Esophagus muscularis mucosa (tissue), 4 donors: ENCODE measurements at places on chromosomes 3 and 15. TPM values are rescaled to one million over a fixed set of nuclear protein-coding genes. Genes with fewer than 3 reads are reported as not detected.

GRCh38 chr15:38202361-38202760 lies 50.3 kb upstream of the SPRED1 start:
- DNase-seq, result no peak

The LIPH gene
- not detected for total RNA-seq

The HEG1 gene
- total RNA-seq, result 78.0 TPM

DNA sequence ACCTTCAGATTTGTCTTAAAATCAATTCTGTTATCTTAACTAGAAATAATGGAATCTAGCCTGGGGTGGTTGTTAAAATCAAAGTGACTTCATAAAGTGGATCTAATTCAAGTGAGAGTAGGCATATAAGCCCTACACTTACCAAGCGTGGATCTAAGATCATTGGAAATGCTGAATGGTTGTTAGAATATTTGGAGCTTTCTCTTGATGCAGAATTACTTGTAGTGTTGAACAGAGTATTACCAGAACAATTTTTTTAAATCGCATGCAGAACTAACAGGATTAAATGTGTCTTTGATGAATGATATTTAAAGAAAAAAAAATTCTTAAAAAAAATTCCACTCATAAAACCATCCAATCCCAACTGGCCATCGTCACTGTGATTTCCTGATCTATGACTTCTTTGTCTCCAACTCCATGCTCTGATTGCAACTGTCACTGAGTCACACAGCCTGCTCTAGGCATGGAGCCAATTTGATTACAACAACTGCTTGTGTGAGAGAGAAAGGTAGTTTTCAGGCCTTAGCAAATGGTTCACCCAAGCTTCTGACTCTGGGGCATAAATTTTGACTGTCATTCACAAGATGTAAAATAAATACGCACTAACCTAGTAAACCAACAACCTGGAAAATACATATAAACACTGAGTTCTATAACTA lies 25.9 kb upstream of the SPRED1 start:
- DNase-seq, result no peak

The NOX5 gene
- total RNA-seq, result under 0.01 TPM

The ARL6 gene
- total RNA-seq, result 8.3 TPM

DNA sequence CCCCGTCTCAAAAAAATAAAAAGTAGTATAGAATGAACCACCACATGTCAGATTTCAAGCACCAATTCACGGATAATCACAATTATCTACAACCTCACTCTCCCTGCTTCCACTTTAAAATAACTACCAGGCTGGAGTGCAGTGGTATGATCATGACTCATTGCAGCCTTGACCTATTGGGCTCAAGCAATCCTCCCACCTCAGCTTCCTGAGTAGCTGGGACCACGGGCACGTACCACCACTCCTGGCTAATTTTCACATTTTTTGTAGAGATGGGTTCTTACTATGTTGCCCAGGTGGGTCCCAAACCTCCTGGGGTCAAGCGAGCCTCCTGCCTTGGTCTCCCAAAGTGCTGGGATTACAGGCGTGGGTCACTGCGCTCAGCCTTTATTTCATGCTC lies 38.1 kb upstream of the LDHAL6B start:
- no peak for DNase-seq

The SNTN gene
- not detected for total RNA-seq

- DNase-seq, result no peak
Measured at GRCh38 chr15:82790321-82790720, 15.5 kb downstream of the FSD2 start.

GRCh38 chr15:82647045-82647834 lies at the start of gene CPEB1:
CPEB1 (minus strand) TSS chr15:82647363; CDS start chr15:82628459, 18,904 bp downstream.
- DNase-seq, result no peak

The CDAN1 gene
- total RNA-seq, result 10.8 TPM

- DNase-seq, result no peak
Measured at GRCh38 chr3:161339517-161340500, 31.5 kb downstream of the SPTSSB start.

DNA sequence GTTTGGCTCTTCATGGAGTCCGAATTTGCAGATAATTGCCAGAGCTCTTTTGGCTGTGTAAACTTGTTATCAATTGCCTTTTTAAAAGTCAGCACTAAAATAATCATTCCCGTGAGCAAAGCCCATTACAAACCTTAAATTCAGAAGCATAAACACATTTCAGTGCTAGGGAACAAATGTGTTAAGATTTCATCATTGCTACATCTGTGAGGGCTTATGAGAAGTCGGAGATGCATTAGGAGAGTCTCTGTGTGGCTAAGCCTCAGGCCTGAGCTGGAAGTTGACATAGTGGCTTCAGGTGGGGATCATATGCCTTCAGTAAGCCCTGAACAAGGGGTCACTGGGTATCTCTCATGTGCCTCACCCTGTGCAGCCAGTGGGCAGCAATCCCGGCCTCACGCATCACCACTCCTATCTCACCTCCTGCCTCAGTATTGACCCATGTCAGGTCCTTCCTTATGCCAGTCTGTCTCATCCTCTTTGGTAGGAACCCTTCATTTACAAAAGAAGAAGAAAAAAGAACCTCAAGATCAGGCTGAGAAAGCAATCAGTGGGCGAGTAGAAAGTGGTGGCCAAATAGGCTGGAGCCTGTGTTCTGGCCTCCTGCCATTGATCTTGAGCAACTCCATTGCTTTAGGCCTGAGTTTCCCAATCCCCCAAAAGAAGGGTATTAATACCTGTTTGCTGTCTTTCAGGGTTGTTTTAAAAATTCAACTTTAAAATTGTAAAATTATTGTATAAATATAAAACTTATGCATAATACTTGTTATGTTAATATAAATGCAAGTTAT lies 233.5 kb downstream of the IL20RB start:
- DNase-seq, result no peak

DNA sequence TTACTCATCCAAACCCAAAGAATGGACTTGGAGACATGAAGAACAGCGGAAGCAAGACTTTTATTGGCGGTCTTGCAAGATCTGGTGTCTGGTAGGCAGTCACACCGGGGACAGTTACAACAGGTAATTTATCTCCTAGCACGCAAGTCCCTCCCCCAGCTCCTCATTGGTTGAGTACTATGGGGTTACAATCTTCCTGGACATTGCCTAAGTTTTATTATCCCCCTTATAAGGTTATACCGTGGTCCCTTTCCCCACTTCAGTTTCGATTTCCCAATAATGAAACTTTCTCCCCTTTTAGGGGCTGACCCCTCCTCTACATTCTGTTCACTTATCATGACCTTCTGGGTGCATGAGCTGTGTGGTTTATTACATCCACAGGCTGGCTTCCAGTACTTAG lies 18.7 kb downstream of the ARL8B start:
- no peak for DNase-seq

- DNase-seq, result no peak
Measured at GRCh38 chr15:42184736-42185135, 23.4 kb downstream of the VPS39 start.

DNA sequence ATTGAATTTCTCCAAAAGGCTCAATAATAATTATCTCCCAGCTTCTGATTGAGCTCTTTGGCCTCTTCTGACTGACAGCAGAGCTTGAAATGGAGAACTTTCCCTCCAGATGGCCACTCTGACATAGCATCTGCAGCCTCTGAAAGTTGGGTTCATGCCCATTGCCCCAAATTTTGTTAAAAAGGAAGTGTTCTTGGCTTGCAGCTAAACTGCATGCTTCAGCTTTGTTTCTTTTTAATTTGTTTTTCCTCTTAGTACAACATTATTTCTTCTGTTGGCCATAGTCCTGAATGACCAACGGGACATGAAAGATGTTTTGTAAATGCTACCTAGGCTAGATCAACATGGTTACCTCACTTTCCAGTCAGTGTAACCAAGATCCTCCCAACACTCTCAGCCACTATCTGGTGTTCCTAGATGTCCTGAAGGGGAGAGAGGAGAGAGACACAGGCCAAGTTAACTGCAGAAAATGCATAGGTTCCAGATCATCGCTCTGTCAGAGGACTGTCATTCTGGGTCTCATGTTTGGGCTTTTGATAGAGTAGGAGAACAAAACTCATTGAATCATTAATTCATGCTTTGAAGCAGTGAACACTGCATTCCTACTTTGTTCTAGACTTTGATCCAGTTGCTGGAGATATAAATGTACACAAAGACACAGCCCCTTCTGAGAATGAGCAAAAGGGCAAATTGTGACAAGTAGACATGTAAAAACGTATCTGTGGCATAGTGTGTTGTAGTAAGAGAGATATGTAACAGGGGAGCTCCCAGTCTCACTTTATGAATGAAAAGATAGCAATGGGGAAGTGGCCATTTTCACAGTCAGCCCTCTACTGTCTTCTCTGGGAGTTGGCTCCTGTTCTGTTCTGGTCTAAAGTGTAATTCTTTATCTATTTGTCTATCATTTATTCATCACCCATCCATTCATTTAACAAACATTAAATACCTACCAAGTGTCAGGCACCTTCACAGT lies 156.2 kb downstream of the ZNF621 start:
- DNase-seq, result no peak

The GP9 gene
- not detected for total RNA-seq

GRCh38 chr3:40780291-40780924 lies 255.6 kb downstream of the ZNF621 start:
- DNase-seq, result peak; percentile 93

DNA sequence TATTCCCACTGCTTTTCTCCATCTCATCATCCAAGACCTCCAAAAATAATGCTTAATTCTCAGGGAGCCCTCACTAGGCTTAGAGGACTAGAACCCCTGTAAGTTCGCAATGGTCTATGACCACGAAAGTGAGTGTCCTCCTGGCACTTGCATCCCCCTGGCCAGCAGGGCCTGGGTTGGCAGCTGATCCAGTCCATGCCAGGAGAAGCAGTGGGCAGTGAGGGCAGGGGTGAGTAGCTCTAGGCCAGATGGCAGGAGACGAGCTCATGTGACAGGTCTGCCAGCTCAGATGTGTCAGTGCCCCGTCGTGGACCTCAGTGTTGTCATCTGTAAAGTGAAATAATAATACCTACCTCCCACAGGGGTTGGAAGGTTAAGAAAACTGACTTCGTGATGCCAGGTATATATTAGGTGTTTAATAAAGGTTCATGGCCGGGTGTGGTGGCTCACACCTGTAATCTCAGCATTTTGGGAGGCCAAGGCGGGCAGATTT lies 11.1 kb downstream of the GP5 start:
- peak; percentile 68 for DNase-seq

GRCh38 chr3:69352305-69353087 lies 33.4 kb downstream of the FRMD4B start:
- peak; percentile 17 for DNase-seq

The NTRK3 gene
- 3.0 TPM for total RNA-seq

The UTS2B gene
- 0.65 TPM for total RNA-seq

The THBS1 gene
- total RNA-seq, result 188 TPM

- no peak for DNase-seq
Measured at GRCh38 chr3:184419171-184419570, 39.3 kb downstream of the CHRD start.

The TEX55 gene
- total RNA-seq, result not detected

DNA sequence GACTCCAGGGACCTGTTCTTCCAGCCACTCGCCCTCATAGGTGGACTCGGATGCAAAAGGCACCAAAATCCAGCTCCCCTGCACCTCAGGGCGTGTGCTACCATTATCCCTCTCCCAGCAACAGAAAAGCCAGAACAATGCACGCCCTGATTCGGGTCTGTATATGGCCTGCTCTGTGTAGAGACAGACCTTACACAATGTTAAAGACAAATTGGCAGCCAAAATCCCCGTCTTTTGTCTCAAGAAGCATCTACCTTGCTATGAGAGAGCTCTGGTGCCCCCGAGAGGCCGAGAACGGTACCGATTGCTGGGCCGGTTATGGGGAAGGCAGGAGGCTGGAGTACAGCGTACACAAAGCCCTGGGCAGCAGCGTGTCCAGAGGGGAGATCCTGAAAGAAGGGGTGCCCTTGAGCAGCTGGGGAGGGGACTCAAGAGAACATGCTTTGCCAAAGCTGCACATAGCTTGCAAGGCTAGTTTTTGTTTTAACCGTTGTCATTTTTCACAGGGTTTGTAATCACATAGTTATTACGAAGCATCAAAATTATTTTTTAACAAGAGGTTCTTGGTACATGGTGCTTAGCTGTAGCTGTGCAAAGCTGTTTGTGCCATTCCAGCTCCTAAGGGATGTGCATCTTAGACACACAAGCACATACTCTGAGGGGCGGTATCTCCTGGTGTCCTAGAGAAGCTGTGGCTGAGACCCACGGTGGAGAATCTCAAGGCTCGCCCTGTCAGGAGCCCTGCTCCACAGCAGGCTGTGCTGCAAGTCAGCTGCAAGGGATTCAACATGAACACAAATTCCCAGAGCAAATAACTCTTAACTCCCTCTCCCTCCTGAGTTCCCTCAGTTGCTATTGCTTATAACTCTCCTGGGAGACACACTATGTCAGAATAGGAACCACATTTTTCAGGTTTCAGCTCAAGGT lies 461.5 kb upstream of the PPP2R3A start:
- no peak for DNase-seq

DNA sequence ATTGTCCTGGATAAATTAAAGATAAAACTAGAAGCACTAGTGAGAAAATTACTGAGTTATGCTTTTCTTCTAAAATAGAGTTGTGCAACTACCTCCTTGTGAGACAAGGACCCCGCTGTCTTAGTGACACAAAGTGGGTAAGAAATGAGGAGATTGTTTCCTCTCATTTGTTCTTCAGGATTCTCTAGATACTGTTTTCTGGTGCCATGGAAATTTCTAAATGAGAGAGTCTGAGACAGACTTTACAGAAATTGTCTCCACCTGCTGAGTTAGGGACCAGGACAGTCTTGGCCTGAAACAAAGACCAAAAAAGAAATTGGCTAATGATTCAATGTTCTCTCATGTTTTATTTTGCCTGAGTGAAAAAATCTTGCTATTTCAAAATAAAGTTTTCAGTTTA lies 427.5 kb downstream of the TUSC7 start:
- no peak for DNase-seq

The EXD1 gene
- not detected for total RNA-seq

The SPATA12 gene
- total RNA-seq, result not detected

- DNase-seq, result no peak
Measured at GRCh38 chr15:56919609-56920366, 1.3 kb downstream of the TCF12 start.

- DNase-seq, result no peak
Measured at GRCh38 chr3:180466401-180467011, 135.5 kb upstream of the TTC14 start.

GRCh38 chr3:151199554-151200438 lies 3.2 kb downstream of the GPR171 start:
- DNase-seq, result no peak

DNA sequence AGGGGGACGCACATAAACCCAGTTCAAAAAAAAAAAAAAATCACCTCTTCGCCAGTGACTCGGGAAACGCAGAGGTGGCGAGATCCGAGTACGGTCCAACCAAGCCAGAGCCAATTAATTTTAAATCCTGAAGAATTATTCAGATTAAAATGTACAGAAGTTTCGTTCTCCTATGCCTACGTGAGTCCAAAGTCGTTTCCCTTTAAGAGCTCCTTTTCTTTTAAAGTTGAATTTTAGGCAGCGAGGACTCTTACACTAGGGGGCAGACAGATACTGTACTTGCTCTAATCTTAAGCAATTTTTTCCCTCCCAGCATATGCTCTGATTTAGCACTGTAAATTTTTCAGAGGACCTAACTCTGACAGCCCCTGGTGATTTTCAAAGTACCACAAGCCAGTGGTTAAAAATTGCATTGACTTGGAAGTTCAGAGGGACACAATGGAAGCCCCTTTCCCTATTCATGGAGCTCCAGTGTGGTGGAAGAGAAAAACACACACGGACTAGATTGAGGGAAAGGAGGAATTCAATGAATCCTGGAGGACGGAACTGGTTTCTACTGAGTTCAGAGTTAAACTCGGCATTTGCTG lies 3.3 kb upstream of the NR2F2 start:
- no peak for DNase-seq

GRCh38 chr3:36904641-36905040 lies 40.2 kb downstream of the TRANK1 start:
- no peak for DNase-seq

The TM6SF1 gene
- 6.9 TPM for total RNA-seq

GRCh38 chr3:71905426-71905825 lies 120.5 kb upstream of the PROK2 start:
- no peak for DNase-seq

- no peak for DNase-seq
Measured at GRCh38 chr15:42387603-42388002, 28.3 kb downstream of the CAPN3 start.
